ENCODE measurements at places on chromosomes 12 and 14.

- no peak for DNase-seq
Measured at GRCh38 chr14:101007004-101007614, 103.6 kb upstream of the RTL1 start.

GRCh38 chr12:1719139-1719538, 28.3 kb downstream of the ADIPOR2 start:
- DNase-seq = no peak

DNA sequence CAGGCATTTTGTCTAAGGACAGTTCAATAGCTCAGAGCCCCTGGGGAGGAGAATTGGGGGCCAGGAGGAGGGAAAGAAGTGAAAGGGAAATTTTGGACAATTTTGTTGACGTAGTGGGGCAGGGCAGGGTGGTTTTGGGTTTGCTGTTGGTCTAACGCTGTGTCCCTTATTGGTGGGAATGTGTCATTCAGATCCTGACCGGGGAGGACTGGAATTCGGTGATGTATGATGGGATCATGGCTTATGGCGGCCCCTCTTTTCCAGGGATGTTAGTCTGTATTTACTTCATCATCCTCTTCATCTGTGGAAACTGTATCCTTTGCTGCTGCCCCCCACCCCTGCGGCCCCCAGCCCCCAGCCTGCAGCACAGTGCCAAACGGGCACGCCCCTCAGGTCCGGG, 212.1 kb upstream of the FKBP4 start:
- no peak for DNase-seq

DNA sequence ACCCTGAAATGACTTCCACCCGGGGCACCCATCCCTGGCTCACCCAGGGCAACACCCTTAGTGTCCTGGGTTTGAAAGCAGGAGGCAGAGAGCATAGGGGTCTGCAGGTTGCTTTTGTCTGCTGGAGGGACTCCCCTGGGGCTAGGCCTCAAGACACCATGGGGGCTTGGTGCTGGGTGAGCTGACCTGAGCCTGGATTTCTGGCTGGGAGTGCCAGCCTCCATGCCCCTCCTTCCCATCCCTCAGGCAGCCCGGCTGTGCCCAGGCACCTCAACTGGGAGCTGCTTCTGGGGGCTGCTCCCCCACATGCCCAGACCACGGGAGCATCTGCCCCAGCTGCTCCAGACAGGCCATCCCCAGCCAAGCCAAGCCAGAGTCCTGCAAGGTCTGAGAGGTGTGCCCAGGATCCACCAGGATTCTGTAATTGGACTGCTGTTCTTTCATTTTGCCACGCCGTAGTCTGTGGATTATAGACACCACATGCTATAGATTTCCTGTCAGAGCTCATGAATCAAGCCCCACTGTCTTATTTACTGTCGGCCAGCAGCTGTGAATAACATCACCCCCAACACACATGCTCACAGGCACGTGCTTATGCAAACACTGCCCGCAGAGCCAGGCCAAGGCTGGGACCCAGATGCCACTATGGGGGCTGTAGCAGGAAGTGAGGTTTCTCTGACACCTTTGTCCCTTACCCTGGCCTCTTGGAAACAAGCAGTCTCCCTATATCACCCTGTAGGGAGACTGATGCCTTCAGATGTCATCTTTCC, 29.4 kb upstream of the ESRRB start:
- DNase-seq = peak; percentile 11

DNA sequence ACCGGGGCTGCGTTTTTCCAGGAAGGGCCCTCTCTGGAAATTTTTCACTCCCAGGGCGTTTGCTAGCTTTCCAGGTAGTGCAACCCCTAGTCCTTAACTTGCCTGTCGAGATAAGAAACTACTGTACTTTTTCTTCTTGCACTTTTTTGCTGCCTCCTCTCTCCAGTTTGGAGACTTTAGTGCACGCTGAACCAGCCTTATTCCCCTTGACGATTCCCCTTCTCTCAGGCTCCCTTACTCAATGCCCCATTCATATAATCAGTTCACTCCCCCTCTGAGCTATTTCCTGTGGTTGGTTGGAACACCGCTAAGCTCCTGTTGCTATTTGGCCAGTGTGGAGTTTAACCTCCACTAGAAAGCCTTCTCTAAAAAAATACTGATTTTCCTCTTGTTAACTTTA, 682 bp downstream of the CREBL2 start:
- DNase-seq = peak; percentile 34

DNA sequence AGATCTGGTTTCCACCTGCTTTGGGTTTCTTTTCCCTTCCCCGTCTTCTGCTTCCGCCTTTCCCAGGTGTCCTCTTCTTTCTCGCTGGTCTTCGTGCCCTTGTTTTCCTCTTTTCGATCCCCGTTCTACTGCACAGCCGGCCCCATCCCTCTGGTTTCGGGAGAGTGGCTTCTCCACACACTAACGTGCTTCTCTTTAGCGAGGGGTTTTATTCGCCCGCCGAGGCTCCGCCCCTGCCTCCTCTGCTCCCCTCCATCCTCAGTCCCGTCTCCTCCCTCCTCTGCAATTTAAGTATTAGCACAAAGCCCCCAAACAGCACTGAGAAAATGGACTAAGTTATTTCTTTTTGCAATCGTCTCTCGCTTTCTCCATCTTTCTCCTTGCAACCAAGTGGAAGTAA, at the start of gene SLC7A8:
SLC7A8 (minus strand) TSS at position 182 of the 400 bp plus-strand sequence. CDS start 746 bp downstream, outside the sequence.
- DNase-seq = no peak

DNA sequence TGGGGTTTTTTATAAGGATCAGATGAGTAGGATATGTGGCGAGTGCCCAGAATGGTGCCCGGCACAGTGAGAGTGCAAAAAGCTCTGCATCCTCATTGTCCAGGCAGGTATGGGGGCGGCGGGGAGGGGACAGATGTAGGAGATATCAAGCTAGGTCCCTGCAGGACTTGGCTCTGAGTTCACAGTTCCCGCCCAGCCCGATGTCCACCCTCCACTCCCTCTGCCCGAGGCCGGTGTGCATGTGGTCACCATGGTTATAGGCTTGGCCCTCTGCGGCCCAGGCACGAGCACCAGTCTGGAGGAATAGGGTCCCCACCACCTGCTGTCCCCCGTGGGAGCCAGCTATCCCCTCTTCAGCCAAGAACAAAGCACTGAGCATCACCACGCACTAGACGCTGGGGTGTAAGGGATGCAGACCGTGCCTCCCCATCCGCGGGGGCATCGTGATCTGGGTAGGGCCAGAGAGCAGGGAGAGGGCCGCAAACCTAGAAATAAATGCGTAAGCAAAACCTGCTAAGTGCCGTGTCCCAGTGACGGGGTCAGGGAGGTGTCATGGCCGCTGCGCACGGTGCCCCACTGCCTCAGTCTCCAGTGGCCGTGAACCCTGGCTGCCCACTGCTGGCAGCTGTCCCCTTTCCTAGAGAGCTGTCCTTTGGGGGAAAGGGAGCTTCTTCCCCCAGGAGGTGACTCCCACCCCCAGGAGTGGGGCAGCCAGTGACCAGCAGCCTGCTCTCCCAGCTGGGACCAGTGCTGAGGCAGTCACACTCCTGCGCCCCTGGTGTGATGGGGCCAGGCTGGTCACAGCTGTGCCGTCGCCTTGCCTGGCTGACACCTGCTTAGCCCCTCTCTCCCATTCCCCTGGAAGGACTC, 12.0 kb downstream of the RFLNA start:
- no peak for DNase-seq

GRCh38 chr12:22415342-22416309, 81.1 kb upstream of the ST8SIA1 start:
- no peak for DNase-seq

DNA sequence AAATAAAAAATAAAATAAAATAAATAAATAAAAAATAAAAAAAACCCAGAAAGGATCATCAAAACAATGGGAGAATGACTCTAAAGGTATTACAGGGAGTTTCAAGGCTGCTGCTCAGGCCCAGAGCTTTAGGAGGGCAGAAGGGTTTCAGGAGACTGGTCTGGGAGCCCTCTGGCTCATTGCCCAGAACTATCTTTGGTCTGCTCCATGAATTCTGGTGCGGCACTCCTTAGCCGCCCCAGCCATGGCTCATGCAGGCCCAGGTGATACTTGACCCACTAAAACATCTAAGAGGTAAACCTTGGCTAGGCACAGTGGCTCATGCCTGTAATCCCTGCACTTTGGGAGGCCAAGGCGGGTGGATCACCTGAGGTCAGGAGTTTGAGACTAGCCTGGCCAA, 14.7 kb upstream of the TMED10 start:
- DNase-seq = no peak

- no peak for DNase-seq
Measured at GRCh38 chr14:34059037-34059924, 108.4 kb upstream of the EGLN3 start.

GRCh38 chr14:77355811-77356210, 21.1 kb downstream of the TMED8 start:
- DNase-seq = no peak

DNA sequence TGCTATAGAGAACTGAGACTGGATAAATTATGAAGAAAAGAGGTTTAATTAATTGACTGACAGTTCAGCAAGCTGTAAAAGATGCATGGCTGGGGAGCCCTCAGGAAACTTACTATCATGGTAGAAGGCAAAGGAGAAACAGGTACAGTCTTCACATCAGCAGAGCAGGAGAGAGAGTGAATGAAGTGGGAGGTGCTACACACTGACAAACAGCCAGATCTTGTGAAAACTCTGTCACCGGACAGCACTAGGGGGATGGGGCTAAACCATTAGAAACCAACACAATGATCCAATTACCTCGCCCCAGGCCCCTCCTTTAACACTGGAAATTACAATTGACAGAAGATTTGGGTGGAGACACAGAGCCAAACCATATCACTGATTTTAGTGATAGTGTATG, 682.4 kb downstream of the SLC16A7 start:
- DNase-seq = no peak

DNA sequence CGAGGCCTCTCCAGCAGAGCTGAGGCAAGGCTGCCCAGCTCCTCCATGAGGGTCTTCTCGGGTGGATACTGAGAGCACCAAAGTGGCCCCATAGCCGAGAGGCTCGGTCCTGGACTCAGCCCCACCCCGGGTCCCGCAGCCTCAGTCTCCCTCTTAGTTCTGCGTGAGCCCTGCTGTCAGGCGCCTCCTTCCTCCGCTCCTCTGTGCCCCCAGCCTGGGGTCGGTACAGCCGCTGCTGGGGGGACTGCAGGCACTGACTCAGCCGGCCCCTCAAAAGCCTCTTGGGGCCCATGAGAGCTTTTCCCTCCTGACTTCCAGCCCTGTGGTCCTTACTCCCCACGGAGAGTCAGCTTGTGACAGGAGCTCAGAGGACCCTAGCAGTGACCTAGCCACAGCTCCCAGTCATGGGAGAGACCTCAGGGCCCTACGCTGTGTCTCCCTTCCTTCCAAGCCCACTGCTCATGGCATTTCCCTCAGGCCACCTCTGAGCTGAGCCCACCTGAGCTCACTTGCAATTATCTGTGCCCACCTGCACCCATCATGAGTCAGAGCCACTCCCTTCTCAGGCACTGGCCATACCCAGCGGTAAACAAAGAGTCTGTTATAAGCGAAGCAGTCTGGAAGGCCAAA, 295.0 kb upstream of the RTL1 start:
- no peak for DNase-seq

- peak; percentile 31 for DNase-seq
Measured at GRCh38 chr12:74889563-74890236, 319.9 kb downstream of the KCNC2 start.

DNA sequence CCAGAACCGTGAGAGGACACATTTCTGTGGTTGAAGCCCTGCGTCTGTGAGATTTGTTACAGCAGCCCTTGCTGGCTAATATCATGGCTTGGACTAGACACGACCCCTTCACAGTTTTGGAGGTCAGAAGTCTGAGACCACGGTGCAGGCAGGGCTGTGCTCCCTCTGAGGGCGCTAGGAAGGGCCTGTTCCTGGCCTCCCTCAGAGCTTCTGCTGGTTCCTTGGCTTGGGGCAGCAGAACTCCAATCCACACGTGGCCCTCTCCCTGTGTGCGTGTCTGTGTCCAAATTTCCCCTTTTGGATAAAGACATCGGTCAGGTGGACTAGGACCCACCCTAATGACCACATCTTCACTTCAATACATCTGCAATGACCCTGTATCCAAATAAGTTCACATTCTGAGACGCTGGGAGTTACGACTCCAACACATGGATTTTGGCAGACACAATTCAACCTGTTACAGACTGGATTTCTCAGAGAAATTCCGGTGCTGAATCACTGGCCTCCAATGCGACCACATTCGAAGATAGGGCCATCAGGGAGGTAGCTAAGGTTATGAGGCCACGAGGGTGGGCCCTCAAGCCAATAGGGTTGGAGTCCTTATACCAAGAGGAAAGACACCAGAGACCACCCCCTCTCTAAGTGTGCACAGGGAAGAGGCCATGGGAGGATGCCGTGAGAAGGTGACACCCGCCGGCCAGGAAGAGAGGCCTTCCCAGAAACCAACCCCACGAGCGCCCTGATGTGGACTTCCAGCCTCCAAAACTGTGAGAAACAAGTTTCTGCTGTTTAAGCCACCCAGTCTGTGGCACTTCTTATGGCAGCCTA, 43.6 kb upstream of the PPP2R5C start:
- DNase-seq = no peak

DNA sequence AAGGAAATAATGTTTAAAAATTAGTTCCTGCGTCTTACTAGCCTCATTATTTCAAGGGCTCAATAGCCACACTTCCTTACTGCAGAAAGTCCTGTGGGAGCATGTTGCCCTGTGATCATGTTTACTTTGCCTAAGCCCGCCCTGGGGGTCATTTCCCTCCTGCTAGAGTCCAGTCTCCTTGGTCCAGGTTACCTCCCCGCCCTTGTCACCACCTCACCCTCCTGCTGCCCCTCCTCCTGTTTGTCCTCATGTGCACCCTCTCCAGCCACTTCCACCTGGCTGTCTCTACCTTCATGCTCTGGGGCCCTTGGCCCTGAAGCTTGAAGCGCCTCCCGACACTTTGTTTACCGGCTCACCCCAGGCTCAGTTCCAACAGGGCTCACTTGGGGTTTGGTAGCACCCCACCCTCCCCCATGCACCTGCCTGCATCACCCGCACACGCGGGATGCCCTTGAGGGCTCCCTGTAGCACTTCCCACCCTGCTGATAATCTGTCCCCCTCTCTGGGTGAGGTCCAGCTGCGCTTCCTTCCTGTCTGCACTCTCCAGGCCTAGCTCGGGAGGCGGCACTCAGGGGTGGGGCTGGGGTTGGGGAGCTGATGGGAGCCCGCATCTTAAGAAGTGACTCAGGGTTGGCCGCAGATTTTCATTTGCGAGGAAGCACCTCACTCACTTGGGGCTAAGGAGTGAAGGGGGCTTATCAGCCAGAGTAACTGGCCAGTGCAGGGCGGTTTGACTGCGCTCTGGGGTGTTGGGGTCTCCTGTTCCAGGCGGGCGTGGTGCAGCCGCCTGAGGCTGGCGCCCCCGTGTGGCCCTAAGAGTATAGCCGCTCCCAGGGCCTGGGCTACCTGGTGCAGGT, 40.1 kb downstream of the SMIM41 start:
- no peak for DNase-seq

- no peak for DNase-seq
Measured at GRCh38 chr12:42904683-42905418, 315.3 kb upstream of the PRICKLE1 start.

GRCh38 chr12:52200086-52200780, 8.4 kb upstream of the KRT80 start:
- DNase-seq = no peak

DNA sequence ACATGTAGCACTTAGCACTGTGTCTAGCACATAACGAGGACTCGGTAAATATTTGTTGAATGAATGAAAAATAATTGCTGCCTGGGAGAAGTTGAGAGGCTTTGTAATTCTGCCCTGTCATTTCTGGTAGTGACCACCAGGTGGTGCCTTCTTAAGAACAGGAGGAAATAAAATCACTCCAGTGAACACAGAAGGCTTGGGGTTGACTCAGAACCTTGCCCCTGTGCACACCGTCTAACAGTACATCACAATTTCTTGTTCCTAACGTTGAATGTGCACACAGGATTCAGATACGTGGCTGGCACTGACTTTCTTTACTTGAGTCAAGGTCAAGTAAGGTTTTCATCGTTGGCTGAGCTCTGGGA, 91.8 kb downstream of the RGS6 start:
- peak; percentile 76 for DNase-seq

GRCh38 chr12:120944645-120945217, 33.6 kb upstream of the HNF1A start:
- peak; percentile 16 for DNase-seq
